ENCODE measurements at places on chromosomes 16 and 17. TPM values are rescaled to one million over a fixed set of nuclear protein-coding genes. Genes with fewer than 3 reads are reported as not detected.
A peak's percentile ranks its signal among the peaks of the same experiment; 100 is the strongest.

- peak; percentile 88 for DNase-seq
These were observed 96.0 kb downstream of the YPEL2 start for GRCh38 chr17:59427425-59427921.

- DNase-seq, result no peak
These were observed 10.0 kb downstream of the NLE1 start for GRCh38 chr17:35132099-35132498.

- DNase-seq, result peak; percentile 36
These were observed 30.7 kb upstream of the CDRT4 start for GRCh38 chr17:15498107-15498506.

DNA sequence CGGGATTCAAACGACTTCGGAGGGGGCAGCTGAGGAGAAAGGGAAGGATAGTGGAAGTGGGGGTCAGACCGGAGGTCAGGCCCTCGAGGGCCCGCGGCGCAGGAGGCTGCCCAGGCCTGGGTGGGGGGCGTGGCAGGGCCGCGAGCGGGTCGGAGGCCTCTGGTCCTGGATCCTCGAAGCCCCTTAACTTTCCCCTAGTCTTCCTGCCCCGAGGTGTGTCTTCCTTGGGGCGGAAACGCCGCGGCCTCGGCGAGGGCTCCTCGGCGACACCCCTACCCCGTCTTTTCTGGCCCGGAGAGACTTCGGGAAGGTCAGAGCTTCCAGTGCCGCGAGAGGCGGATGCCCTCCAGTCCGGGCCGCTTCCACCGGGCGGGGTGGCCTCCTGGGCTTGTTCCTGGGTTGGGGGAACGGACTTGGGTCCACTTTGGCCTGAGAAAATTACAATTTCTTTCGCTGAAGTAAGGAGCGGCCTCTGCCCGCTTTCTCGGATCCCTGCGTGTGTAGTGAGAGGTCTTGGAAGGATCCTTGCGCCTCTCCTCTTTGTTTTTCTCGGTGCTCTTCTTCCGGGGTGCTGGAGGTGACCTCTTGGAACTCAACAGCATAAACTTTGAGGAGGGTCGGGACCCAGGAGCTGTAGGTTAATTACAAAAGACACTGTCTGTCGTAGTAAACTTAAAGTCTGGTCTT is 491 bp downstream of the IST1 start:
- DNase-seq, result peak; percentile 68

GRCh38 chr16:31086629-31086906 is 2.2 kb downstream of the PRSS53 start:
- DNase-seq, result no peak

DNA sequence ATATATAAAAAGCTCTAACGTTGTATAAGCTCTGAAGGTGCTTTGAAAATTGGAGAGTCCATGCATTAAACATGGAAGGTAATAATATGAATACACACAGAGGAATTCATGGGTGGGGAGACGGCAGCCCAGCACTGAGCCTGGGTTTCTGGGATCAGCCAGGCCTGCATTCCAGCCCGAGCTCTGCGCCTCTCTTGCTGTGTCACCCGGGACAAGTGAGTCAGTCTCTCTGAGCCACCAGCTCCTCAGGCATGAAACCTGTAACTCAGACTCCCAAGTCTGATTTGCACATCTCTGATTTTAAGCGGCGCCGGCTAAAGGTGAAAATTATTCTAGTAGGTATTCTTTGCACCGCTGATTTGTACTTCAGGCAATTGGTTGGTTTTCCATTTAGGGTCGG is 238.8 kb downstream of the MRTFB start:
- peak; percentile 95 for DNase-seq

DNA sequence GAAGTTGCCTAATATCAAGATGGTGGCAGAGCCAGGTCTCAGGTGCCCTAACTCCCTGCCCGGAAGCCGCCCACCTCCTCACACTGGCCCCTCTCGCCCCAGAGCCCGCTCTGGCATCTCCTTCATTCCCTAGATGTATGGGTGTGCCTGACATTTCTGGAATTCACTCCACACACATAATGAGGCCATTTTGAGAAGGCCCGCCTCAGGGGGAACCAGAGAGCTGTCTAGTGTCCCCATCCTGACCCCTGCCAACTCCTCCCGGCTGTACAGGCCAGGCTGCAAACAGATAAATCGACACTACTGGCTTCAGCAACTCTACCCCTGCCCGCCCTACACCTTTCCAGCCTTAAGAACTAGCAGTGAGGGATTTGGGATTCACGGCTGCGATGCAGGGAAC is 7.7 kb downstream of the WNT3 start:
- no peak for DNase-seq

DNA sequence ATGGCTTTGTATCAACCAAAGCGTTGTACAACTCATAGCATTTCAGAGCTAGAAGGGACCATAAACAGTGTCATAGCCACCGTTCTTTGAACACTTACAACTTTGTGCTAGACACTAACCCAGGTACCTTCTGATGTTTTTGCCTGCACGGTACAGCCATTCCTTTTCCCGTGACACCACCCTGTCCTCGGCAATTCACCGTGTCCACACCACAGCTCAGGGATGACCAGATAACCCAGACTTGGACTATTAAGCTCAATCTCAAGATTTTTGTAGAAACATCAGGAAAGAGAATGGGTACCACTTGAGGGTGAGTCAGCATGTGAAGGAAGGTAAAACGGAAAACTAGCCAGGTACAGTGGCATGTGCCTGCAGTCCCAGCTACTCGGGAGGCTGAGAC is 9.8 kb upstream of the CBFB start:
- no peak for DNase-seq

GRCh38 chr17:62892061-62892675 is 73.9 kb upstream of the TANC2 start:
- DNase-seq, result no peak

- no peak for DNase-seq
These were observed 13.0 kb downstream of the MYBBP1A start for GRCh38 chr17:4542003-4542725.

GRCh38 chr17:76408037-76408849 is 23.8 kb downstream of the SPHK1 start:
- peak; percentile 62 for DNase-seq

GRCh38 chr17:5837055-5837491 is 233.1 kb upstream of the WSCD1 start:
- DNase-seq, result peak; percentile 50

GRCh38 chr16:80372341-80372740 is 168.5 kb upstream of the DYNLRB2 start:
- no peak for DNase-seq

DNA sequence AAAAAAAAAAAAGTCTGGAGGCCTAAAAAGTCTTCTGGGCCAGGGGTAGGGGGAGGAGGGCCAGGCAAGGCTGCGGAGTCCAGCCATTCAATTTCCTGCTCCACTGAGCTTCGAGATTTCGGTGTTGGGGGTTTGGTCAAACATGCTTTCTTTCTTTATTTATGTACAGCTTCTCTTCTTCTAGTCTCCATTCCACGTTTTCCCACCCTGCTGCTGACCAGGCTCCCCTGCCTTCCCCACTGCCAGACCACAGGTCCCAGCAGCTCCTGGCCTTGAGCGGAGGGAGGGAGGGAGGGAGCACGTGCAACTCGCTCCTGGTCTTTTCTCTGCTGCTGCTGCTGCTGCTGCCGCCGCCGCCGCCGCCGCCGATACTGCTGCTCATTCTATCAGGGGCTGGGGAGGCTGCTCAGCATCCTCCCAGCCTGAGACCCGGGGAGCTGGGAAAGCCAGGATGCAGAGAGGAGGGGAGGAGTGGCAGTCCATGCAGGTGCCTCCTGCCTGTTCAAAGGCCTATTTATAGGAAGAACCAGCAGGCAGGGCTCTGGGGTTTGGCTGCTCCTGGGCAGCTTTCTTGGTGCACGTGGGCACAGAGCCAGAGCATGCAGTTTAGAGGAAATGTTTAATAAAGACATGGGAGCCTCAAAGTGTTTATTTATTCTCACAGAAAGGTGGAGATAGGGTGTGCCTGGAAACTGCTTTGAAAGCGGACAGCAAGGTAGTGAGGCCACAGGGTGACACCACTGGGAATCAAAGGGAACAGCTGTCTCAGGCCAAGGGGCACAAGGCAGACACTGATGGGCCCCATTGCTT is 23.4 kb upstream of the ZFHX3 start:
- peak; percentile 44 for DNase-seq

- no peak for DNase-seq
These were observed 118.3 kb downstream of the SMG6 start for GRCh38 chr17:2184993-2185931.

GRCh38 chr17:51391982-51392654 is 131.8 kb downstream of the UTP18 start:
- DNase-seq, result no peak

GRCh38 chr17:42221886-42222745 is 27.8 kb upstream of the GHDC start:
- DNase-seq, result peak; percentile 74

GRCh38 chr17:27568811-27569210 is 62.2 kb upstream of the LGALS9 start:
- no peak for DNase-seq

GRCh38 chr16:89119661-89120141 is 26.0 kb downstream of the ACSF3 start:
- DNase-seq, result no peak

GRCh38 chr16:58049232-58050185 is 24.0 kb downstream of the MMP15 start:
- DNase-seq, result no peak

DNA sequence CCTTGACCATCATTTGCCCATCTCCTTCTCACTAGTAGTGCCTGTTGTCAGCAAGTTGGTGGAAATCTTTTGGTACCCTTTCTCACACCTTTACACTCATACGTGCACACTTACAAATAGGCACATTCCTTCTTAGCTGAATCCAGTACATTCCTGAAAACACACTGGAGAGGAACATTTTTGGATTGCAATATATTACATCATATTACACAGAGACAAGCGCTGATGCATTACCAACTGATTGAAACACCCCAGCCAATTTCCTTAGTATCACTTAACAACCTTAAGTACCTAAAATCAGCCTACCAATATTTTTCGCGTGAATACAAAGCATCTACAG is 64.1 kb downstream of the PLCG2 start:
- peak; percentile 14 for DNase-seq

SOX15 gene
- 3.9 TPM for total RNA-seq

CHST5 gene
- 0.25 TPM for total RNA-seq

SULT1A4 gene
- total RNA-seq, result not detected

TAC4 gene
- not detected for total RNA-seq

LCMT1 gene
- total RNA-seq, result 30.3 TPM

CMTM2 gene
- total RNA-seq, result not detected

MYLK3 gene
- total RNA-seq, result not detected

SPATA22 gene
- not detected for total RNA-seq

SMIM5 gene
- not detected for total RNA-seq

ALOX15 gene
- total RNA-seq, result not detected

SDR42E1 gene
- not detected for total RNA-seq

CCL23 gene
- total RNA-seq, result not detected

All from GM23248 (cell line).